Astrocyte of the cerebellum (primary cell): ENCODE measurements at places on chromosomes 2 and 18.

GRCh38 chr18:62721839-62722795 is 6.8 kb downstream of the PHLPP1 start:
- DNase-seq, result no peak

DNA sequence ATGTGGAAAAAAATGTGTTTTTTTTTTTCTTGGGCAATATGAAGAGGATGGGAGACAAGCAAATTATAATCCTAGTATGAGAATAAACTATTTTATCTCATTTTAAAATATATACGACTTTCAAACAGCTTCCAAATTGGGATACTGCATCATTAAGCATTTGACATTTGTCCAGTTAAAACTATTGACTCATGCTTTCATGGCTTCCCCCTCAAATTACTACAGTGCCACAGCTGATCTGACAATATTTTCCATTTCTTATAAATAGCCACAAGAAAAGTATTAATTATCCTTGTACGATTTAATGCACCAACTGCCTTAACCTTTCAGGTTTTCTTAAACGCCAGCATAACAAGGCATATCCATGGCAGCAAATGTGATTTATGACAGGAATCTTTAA is 1134.8 kb upstream of the ZEB2 start:
- peak; percentile 38 for DNase-seq

DNA sequence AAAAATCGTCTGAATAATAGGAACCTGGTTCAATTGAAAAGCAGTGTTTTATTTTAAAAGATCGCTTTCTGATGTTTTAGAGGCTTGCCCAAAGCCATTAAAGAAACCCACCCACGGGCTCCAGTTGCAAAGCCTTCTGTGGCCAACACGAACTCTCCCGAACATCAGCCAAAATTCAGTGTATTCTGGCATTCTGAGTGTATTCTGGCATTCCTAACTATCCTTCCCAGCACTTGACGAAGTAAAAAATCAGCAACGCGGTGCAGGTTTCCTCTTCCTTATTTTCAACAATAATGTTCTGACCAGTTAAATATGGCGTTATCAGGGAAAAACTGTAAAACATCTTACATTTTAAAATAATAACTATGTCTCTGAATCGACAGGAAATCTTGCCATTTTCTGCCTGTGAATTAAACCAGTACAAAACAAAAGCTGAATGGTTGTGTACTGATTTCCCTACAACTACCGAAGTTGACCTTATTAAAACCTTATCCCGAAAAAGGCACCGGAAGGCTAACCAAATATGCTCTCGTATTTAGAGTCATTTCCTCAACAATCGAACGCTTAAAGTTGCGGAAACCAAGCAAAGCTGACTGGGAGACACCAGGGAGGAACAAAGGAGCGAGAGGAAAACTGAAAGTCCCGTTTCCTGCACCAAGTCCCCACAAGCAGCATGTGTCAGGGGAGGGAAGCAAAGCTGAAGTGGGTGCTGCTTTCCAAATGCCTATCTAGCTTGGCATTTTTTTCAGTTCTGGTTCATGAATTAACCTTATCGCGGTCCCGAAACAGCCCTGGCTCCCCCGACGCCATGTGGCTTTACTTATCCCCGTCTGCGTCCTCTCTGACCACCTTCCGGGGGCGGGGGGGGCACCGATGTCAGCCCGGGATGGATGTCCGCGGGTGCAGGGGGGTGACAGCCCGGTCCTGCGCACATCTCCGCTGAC is 44.3 kb downstream of the ZNF516 start:
- DNase-seq, result peak; percentile 47

- DNase-seq, result no peak
These were observed 52.2 kb upstream of the TGIF1 start for GRCh38 chr18:3397786-3398185.

GRCh38 chr2:145197944-145198343 is 678.0 kb upstream of the ZEB2 start:
- no peak for DNase-seq

DNA sequence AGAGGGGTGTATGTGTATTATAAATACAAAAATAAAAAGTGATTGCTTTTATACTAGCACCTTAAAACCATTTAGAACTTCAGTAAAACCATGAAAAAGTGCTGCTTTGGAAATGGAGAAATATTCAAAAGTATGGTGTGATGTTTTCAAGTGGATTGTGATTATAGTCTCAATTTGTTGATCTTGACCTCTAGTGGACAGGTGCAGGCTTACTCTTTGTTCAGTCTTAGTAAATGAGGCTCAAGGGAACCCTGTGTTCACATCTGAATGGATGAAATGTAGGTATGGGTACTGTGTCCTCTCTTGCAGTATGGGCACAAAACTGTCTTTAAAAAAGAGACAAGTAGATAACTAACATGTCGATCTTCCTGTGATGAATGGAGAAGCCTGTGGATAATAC is 145.8 kb downstream of the MCFD2 start:
- DNase-seq, result no peak

DNA sequence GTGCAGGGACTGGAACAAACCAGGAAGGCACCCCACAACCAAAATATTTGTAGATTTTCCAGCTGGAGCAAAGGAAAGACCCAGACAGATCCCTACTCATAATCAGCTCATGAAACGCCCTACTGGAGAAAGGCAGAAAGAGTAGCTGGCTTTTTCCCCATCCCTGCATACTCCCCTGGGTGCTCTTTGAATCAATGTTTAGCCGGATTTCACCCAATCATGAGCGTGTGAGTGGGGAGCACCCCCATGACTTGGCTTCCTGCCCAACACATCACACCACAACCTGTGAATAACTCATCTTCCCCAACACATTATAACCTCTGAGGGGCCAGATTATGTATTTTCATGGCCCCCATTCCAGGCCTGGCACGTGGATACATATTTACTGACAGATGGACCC is 35.1 kb upstream of the SLC14A1 start:
- no peak for DNase-seq

DNA sequence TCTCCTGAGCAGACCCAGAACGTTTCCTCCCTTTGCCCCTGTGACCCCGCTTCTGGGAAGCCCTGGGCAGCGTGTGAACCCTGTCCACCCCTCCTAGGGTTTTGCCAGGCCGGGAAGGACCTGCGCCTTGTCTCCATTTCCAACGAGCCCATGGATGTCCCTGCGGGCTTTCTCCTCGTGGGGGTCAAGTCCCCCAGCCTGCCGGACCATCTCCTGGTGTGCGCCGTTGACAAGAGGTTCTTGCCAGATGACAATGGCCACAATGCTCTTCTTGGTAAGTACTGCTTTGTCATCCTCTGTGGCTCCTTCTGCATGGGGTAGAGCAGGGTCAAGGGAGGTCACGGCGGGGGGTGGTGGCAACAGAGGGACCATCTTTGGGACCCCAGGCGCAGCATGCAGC is 32.5 kb downstream of the GREB1 start:
- DNase-seq, result no peak

GRCh38 chr2:11354363-11355154 is 10.1 kb upstream of the ROCK2 start:
- no peak for DNase-seq

- DNase-seq, result no peak
These were observed 233.1 kb downstream of the NR4A2 start for GRCh38 chr2:156099382-156099781.

- DNase-seq, result no peak
These were observed 57.4 kb downstream of the CYP26B1 start for GRCh38 chr2:72090271-72090720.

DNA sequence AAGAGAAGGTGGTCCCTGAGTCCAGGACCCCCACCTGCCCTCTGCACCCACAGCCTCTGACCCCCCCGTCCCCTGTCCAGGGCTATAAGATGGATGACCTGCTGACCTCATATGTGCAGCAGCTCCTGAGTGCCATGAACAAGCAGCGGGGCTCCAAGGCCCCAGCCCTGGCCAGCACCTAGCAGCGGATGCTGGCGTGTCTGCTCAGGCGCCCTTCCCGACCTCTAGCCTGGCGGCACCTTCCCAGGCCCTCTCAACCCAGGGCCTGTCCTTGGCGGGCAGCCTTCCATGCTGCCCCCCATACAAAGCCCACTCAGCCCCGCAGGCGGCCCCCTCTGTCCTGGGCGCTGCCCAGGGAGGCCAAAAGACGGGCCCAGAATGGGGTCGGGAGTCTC is 8.7 kb upstream of the GPR17 start:
- DNase-seq, result no peak

DNA sequence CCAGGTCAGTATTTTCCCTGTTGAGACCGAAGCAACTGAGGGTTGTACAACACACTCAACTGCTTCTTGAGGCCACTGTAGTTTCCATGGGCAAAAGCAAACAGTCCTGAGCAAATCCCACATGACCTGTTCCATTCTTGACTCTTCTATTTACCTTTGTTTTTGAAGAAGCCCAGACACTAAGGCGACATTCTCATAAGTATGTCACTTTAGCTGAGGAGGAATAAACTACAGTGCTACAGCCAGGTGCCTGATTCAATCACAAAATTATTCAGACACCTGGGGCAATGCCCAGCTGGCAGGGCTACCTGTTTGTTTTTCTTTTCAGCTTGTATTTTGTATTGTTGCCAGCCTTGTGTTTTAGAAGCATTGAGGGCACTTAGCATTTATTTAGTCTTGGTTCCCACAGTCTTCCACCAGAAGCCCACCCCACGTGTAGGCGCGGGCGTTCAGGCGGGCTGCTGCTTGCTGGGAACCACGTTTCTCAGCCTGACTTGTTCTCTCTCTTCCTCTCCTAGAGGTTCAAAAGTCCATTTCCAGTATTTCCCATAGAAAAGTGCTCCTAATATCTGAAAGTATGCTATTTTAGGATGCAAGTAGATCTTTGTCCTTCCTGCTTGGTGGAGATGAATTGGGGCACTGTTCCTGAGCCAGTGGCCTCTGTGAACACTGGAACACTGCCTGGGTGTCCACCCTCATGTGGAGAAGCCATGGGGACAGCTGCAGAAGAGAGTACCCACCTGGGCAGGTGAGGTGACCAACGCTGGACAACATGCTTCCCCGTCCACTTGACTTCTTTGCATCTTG is 99.0 kb upstream of the COPS8 start:
- no peak for DNase-seq

- DNase-seq, result no peak
These were observed 4.9 kb downstream of the DLGAP1 start for GRCh38 chr18:4450065-4450658.

DNA sequence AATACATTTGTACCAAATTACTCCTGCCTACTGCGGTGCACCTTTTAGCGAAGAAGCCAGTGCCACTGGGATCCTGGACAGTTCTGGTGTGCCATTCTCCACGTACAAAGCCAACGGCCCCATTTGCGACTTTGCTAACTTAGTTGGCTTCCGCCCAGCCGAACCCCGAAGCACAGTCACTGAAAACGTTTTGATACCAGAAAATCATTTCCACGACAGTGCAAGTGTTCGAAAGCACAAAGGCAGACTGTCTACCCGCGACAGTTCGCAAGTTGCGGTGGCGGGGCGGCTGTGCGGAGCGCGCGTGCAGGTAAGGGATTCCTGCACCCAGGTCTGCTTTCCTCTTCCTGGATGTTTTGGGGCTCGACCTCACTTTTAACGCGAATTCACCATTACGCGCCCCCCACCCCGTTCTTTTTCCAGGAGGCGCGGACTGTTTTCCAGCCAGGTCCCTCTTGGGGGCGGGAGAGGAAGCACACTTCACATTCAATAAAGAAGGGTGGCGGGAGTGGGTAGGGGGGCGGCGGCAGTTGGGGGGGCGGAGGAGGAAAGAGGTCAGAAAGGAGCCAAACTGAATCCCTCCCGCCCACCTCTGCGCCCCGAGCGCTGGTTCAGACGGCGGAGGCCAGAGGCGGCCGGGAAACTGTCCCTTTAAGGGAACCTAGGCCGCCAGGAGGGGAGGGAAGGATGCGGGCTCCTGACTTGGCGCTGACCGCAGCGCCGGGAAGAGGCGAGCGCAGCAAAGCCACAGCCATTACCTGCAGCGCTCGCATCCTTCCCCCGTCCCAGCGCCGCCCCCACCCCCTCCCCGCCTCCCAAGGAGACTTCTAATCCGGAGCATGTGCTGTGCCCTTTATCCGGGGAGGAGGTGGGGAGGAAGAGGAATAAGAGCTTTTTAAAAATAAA is 107.4 kb upstream of the KCTD1 start:
- DNase-seq, result no peak
